ENCODE measurements at places on chromosomes 12 and 14.

DNA sequence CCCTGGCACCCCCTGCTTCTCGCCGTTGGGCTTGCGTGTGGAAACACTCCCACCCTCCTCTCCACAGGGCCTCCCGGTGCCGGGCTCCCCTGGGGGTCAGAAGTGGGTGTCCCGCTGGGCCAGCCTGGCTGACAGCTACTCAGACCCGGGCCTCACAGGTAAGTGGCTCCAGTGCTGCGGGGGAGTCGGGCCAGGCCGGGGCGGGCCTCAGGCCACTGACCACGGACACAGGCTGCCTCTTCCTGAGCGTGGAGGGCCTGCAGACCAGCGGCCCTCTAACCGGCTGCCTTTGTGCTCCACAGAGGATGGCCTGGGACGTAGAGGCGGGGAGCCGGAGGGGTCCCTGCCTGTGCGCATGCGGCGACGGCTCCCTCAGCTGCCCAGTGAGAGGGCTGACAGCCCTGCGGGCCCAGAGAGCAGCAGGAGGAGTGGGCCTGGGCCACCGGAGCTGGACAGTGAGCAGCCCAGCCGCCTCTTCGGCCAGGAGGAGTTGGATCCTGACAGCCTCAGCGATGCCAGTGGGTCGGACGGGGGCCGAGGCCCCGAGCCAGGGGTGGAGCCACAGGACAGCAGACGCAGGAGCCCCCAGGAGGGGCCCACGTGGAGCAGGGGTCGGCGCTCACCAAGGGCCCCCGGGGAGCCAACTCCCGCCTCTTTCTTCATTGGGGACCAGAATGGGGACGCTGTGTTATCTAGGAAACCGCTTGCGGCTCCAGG is 21.1 kb downstream of the CEP170B start:
- DNase-seq, result no peak

DNA sequence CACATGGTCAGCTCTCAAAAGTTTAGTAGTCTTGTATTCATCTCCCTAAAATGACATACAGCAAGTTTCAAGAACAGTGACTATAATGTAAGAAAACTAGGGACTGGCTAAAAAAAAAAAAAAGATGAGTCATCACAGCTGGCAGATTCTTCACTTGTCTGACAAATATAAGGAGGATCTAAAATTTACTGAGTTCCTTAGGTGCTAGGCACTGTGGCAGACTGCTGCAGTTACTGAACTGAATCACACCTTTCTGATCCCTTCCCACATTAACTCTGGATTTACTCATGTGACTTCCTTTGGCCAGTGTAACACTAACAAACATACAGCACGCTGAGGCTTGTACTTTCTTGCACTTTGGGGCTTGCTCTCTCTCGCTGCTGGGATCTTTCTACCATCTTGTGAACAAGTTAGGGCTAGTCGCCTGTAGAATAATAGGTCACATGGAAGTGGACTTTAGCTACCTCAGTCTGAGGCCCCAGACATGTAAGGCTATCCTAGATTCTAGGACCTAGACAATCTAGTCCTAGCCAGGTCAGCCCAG is 32.1 kb downstream of the BAZ1A start:
- DNase-seq, result peak; percentile 67

GRCh38 chr12:89327486-89328094 is 24.7 kb downstream of the DUSP6 start:
- DNase-seq, result no peak

- peak; percentile 52 for DNase-seq
These were observed 268.7 kb downstream of the AEBP2 start for GRCh38 chr12:19707948-19708409.

GRCh38 chr12:124928095-124928911 is 13.9 kb upstream of the UBC start:
- DNase-seq, result peak; percentile 78

- DNase-seq, result peak; percentile 33
These were observed 29.4 kb downstream of the TMPO start for GRCh38 chr12:98544751-98545150.

All from fibroblast of upper back skin (primary cell).